ENCODE measurements at places on chromosomes 11 and 22. TPM values are rescaled to one million over a fixed set of nuclear protein-coding genes. Genes with fewer than 3 reads are reported as not detected.

DNA sequence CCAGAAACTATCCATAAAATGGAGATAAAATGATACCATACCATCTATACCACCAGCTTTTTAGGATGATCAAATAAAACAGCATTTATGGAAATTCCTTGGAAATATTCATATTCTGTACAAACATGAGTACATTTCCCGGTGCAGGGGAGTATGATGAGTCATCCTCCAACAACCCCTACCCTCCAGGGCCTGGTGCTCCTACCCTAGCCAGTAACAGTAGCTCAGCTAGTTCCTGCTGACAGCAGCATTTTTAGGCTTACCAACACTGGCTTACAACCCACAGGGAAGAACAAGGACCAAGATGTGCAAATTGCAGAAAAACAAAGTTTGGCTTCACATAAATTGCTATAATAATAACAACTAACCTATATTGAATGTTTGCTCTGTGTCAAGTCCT is 406.2 kb upstream of the CADM1 start:
- peaks cover 5% of the 10 kb centered on the region for H3K27me3 ChIP-seq
- H3K27ac ChIP-seq, result no peak overlapping the region
- H3K4me1 ChIP-seq, result no peaks in the 10 kb centered on the region
- no peak for DNase-seq
- no peak overlapping the region for H3K4me3 ChIP-seq
- no peaks in the 10 kb centered on the region for H3K36me3 ChIP-seq

GRCh38 chr11:34407121-34407813 is 31.5 kb upstream of the CAT start:
- no peaks in the 10 kb centered on the region for H3K36me3 ChIP-seq
- DNase-seq, result no peak
- H3K27ac ChIP-seq, result no peak overlapping the region
- peaks cover 17% of the 10 kb centered on the region for H3K4me1 ChIP-seq
- H3K27me3 ChIP-seq, result peaks cover 17% of the 10 kb centered on the region
- no peak overlapping the region for H3K4me3 ChIP-seq

DNA sequence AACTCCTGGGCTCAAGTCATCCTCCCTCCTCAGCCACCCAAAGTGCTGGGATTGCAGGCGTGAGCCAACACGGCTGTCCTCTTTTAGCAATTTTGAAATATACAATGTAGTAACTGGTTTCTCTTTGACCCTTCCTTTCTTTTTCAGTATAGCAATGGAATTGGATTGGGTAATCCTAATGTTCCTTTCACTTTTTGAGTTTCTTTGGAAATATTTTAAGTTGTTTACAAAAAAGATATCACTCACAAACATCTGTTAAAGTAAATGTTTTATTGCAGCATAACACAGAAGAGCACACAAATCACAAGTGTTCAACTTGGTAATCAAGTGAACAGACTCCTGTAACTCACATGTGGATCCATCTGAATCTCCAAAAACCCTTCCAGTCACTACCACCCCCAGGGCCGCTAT is 44.6 kb upstream of the EP300 start:
- no peak for DNase-seq
- H3K4me3 ChIP-seq, result no peak overlapping the region
- H3K36me3 ChIP-seq, result no peaks in the 10 kb centered on the region
- peaks cover 4% of the 10 kb centered on the region for H3K4me1 ChIP-seq
- H3K27ac ChIP-seq, result no peak overlapping the region

- no peaks in the 10 kb centered on the region for H3K36me3 ChIP-seq
- no peak overlapping the region for H3K27ac ChIP-seq
- H3K27me3 ChIP-seq, result peaks cover 6% of the 10 kb centered on the region
- no peak for DNase-seq
Measured at GRCh38 chr11:58127350-58127749, 2.0 kb upstream of the OR9I1 start.

DNA sequence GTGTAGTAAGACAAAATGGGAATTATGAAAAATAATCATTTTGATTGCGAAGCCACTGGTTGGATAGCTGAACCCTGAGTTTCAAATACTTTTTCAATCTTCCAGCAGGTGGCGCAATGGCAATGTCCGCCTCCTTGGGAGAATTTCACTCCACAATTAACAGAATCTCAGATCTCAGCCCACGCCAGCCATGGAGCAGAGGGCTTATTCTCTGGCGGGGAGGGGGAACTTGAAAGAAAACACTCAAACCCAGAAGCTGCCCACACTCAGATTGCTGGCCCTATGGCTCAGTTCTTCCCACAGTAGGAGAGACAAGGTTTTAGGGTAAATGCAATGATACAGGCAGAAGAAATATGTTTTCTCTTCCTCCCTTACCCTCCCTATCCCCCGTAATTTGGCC is 38.7 kb upstream of the RCN1 start:
- no peaks in the 10 kb centered on the region for H3K4me1 ChIP-seq
- DNase-seq, result peak; percentile 70
- no peak overlapping the region for H3K27ac ChIP-seq
- H3K36me3 ChIP-seq, result no peaks in the 10 kb centered on the region

DNA sequence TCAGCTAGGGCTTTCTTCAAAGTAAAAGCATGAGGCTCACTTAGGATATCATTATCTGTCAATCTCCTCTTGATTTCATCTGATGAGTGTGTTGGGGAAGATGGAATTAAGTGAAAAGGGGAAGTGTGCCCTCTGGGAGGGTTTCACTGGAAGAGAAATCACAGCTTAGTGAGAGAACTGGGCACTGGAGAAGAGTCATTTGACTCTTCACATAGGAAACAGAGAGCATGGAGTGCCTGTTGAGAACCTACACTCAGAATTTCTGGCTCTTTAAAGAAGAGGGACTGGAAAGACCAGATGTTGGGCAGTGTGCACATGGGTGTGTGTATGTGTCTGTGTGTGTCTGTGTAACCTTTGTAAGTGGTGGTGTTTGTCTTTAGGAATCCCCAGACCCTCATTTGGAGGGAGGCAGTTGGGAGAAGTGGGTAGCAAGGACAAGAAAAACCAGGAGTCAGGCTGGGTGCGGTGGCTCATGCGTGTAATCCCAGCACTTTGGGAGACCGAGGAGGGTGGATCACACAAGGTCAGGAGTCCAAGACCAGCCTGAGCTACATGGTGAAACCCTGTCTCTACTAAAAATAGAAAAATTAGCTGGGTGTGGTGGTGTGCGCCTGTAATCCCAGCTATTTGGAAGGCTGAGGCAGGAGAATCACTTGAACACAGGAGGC is 10.0 kb downstream of the STX3 start:
- H3K4me1 ChIP-seq, result peaks cover 3% of the 10 kb centered on the region
- no peak overlapping the region for H3K27ac ChIP-seq
- H3K36me3 ChIP-seq, result no peaks in the 10 kb centered on the region
- H3K4me3 ChIP-seq, result no peak overlapping the region

DNA sequence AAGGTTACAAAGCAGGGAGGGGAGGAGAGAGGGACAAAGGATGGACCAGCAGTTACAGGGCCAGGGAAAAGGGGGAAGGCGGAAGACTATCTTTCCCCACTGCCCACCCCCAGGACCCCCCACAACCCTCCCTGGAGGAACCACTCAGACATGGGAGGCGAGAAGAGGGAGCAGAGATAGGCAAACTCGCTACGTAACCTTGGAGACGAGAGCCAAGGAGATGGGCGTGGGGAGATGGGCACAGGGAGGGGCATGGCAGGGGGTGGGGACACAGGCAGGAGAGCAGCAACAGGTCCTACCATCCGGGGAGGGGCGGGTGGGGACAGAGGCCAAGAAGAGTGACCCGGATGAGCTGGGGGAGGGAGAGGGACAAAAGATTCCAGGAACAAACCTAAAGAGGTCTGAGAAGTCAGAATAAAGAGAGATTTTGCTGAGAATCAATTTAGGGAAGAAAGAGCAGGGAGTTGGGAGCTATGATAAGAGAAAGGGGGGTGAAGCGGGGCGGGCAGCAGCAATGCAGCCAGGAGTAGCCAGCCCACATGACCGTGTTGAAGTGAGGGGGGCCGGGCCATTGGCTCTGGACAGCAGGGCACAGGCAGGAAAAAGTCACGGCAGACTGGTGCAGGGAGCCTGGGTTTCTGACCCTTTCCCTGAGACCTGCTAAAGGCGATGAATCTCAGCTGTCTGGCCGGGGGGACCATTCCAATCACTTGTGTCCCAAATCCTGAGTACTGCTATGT is 128.4 kb downstream of the BUD13 start:
- no peak overlapping the region for H3K4me3 ChIP-seq
- DNase-seq, result no peak
- H3K4me1 ChIP-seq, result no peaks in the 10 kb centered on the region
- no peaks in the 10 kb centered on the region for H3K36me3 ChIP-seq

- no peak overlapping the region for H3K27ac ChIP-seq
- H3K4me3 ChIP-seq, result no peak overlapping the region
- DNase-seq, result no peak
Measured at GRCh38 chr11:69169479-69169878, 13.7 kb downstream of the SMIM38 start.

- H3K27ac ChIP-seq, result peak overlapping the region; percentile 88
- H3K4me3 ChIP-seq, result peak overlapping the region; percentile 93
- no peaks in the 10 kb centered on the region for H3K27me3 ChIP-seq
- peaks cover 36% of the 10 kb centered on the region for H3K36me3 ChIP-seq
- H3K4me1 ChIP-seq, result peaks cover 58% of the 10 kb centered on the region
- peak; percentile 42 for DNase-seq
Measured at GRCh38 chr22:38872831-38873248, 824 bp upstream of the CBX6 start.

- H3K36me3 ChIP-seq, result no peaks in the 10 kb centered on the region
- H3K27ac ChIP-seq, result peak overlapping the region; percentile 30
- DNase-seq, result peak; percentile 69
- H3K4me1 ChIP-seq, result peaks cover 21% of the 10 kb centered on the region
Measured at GRCh38 chr22:25110846-25111578, 88.6 kb upstream of the CRYBB3 start.

GRCh38 chr11:45901626-45902025 is 5.4 kb downstream of the FREY1 start:
- H3K36me3 ChIP-seq, result no peaks in the 10 kb centered on the region
- no peak for DNase-seq
- peaks cover 4% of the 10 kb centered on the region for H3K4me1 ChIP-seq
- H3K27me3 ChIP-seq, result peaks cover 20% of the 10 kb centered on the region

GRCh38 chr11:2691991-2692875 is 7.6 kb downstream of the KCNQ1OT1 start:
- H3K4me3 ChIP-seq, result no peak overlapping the region
- no peaks in the 10 kb centered on the region for H3K27me3 ChIP-seq
- no peak overlapping the region for H3K27ac ChIP-seq
- H3K36me3 ChIP-seq, result no peaks in the 10 kb centered on the region
- H3K4me1 ChIP-seq, result no peaks in the 10 kb centered on the region

DNA sequence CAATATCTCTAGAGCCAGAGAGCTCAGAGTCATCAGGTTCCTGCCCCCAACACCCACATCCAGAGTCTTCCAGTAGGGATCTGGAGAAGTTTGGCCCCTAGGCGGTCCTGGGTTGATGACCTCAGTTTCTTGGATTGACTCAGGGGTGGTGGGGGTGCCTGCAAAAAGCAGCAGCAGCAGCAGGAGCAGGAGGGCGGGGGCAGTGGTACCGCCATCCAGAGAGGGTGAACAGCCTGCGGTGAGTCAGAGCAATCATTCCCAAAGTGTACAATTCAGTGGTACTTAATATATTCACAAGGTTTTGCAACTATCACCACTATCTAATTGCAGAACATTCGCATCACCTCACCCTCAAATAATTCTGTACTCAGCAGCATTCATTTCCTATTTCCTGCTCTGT is 9.9 kb upstream of the SEC14L3 start:
- no peaks in the 10 kb centered on the region for H3K27me3 ChIP-seq
- H3K4me3 ChIP-seq, result no peak overlapping the region
- H3K36me3 ChIP-seq, result no peaks in the 10 kb centered on the region

DNA sequence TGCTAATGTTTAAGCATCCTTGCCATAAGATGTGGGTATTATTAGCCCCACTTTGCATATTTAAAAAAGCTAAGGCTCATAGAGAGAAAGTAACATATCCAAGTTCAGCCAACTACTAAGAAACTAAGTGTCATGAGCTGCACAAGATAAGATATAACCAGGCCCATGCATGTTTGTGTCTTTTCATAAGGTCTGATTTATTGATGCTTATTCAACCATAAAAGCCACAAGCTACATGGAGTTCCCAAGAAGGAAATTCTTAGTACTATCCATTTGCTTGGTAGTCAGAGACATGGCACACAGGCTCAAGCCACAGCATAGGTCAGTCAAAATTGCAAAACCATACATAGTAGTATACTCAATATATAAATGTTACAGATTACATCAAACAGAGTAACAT is 488.5 kb downstream of the SOX6 start:
- peaks cover 4% of the 10 kb centered on the region for H3K27me3 ChIP-seq
- no peaks in the 10 kb centered on the region for H3K36me3 ChIP-seq
- DNase-seq, result no peak

DNA sequence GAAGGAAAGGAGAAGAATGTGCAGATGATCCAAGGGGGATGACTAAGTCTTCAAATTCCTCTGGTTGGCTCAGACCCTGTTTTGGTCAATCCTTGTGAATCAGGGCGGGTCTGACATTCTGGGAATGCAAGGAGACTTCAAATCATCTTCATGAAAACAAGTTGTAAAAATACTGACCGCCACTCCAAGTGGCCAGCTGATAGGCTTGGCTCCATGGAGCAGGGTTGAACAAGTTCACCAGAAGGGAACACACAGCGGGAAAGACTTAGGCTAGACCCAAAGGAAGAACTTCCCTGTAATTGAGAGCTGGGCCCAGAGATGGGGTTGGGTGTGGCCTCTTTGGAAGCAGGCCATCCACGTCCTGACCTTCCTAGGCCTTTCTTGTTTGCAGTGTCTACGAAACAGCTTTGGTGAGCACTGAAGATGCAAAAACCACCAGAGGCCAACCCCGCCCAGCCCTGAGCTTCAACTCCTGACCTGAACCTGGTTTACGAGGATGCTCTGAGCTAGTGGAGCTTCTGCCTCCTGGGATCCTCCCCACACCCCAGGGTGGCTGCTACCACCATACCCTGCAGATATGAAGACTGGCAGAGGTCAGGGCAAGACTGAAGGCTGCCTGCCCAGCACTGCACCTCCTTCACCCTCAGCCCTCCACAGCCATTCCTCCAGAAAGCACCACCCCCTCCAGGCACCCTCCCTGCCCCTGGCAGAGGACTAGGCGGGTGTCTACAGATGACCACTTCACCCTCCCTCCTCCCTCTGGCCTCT is 26.1 kb downstream of the GDPD5 start:
- no peak overlapping the region for H3K27ac ChIP-seq
- DNase-seq, result no peak
- H3K4me3 ChIP-seq, result no peak overlapping the region
- H3K36me3 ChIP-seq, result no peaks in the 10 kb centered on the region

DNA sequence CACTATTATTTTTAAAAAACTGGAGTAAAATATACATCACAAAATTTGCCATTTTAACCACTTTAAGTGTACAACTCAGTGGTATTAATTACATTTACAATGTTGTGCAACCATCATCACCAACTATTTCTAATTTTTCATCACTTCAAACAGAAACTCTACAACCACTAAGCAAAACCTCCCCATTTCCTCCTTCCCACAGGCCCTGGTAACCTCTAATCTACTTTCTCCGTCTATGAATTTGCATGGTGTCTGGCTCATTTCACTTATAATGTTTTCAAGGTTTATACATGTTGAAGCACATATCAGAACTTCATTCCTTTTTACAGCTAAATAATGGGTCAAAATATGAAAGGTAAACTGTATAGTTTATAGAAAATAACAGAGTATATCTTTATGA is 24.4 kb downstream of the DDI1 start:
- no peak overlapping the region for H3K27ac ChIP-seq
- peaks cover 3% of the 10 kb centered on the region for H3K27me3 ChIP-seq
- no peaks in the 10 kb centered on the region for H3K36me3 ChIP-seq

The TNNT3 gene
- 2.1 TPM for total RNA-seq

The FZD4 gene
- 0.21 TPM for total RNA-seq

The FXYD6 gene
- total RNA-seq, result 0.46 TPM

The TMEM138 gene
- total RNA-seq, result 38.6 TPM

The MGAT3 gene
- 0.23 TPM for total RNA-seq

The GALNT18 gene
- total RNA-seq, result 8.8 TPM

The MUC5AC gene
- total RNA-seq, result not detected

The SAA1 gene
- total RNA-seq, result not detected

The ACRV1 gene
- total RNA-seq, result not detected

The PRR33 gene
- total RNA-seq, result 0.07 TPM

The LDHAL6A gene
- total RNA-seq, result not detected
